CD4-positive, alpha-beta T cell treated with Interleukin-4 for 4 hours (primary cell): ENCODE measurements at places on chromosomes 6 and 20.

DNA sequence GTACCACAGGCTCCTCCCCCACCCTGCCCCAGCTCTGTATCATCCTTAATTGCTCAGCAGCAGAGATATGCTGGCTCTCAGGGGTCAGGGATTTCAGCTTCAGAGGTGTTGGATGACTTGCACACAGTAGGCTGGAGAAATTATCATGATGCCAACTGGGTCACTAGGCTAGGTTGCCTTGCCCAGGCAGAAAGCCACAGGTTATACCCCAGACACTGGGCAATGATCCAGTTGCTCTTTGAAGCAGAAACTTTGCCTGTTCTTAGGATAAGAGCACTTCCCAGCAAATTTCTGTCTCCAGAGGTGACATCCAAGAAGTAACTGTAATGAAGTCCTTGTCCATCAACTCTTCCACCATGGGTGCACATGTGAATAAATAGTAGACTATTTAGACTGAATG, 38.3 kb upstream of the SCML4 start:
- no peak for DNase-seq

GRCh38 chr6:150169609-150170008, 26.8 kb downstream of the PPP1R14C start:
- no peak for DNase-seq

DNA sequence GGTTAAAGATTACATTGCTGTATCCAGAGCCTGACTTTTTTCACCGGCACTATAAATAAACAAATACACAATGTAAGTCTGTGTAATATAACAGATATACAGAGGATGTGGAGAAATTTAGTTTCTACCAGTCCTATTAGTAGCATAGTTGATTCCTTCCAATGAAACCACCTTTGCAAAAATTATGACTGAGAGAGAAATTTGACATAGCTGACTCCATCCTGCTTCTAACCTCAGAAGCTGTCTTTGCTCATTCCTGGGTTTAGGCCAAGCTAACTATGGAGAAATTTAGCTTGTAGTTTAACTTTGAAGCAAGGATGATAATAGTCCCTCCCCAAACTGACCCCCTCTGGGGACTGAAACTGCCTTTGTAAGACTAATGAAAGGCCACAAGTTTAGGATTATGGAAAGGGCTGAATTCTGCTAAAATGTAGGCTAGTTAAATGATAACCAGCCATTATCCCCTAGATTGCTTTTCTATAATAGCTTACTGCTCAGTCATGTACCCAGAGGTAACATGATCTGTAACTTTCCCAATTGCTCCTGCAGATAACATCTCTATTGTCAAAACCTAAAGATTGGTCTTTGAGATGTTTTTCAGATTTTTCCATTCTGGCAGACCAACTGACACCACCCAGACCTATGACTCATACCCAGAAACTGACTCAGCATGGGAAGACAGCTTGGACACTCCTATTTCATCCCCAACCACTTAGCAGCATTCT, 172.8 kb upstream of the ARG1 start:
- DNase-seq, result no peak

- no peak for DNase-seq
Observed at GRCh38 chr6:127164565-127164964, 46.1 kb downstream of the RSPO3 start.

DNA sequence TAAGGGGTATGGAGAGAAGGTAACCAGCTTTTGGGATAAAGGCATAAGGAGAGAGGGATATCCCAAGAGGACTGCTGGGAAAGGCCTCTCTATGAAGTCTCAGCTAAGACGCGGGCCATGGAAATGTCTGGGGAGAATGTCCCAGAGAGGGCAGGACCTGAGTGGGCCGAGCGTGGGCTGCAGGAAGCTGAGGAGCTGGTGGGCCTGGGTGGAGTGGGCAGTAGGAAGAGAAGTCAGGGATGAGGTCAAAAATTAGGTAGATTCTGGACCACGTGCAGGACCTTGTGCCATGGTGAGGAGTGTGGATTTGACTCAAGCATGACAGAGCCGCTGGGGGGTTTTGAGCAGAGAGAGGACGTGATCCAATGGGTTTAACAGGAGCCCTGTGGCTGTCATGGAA, 66.5 kb upstream of the SULF2 start:
- no peak for DNase-seq

DNA sequence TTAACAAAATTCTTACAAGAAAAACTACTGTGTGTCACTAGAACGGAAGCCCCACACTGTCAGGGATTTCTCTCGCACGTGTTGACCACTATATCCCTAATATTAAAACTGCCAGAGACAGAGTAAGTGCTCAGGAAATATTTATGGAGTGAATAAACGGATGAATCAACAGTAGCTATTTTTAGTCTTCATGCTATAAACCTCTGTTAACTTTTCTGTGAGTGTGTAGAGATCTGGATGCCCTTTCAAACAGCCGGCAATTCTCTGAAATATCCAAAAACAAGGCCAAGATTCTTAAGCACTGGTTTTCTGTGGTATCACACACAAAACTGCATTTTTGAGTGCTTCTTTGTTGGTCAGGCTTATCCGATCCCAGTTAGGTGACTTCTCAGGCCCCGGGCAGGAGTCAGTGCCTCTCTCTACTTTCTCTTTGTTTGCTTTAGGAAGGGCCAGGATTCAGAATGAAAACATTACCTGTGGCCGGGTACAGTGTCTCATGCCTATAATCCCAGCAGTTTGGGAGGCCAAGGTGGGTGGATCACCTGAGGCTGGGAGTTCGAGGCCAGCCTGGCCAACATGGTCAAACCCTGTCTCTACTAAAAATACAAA, 15.7 kb downstream of the ATP9A start:
- no peak for DNase-seq

DNA sequence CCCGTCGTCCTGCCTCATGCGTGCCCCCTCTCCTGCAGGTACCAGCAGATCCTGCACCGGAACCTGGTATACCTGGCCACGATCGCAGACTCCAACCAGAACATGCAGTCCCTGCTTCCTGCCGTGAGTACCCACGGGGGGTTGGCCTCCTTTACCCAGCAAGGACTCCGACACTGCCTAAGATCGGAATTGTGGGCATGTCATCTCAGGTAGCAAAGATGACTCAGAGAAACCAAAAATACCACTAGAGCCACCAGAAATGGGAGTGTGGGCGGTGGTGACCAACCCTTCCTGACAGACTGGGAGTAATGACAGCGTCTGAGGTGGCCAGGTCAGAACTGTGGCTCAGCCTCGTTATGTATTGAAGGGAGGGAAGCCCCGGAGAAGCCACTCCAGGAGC, 16.3 kb downstream of the SS18L1 start:
- DNase-seq, result peak; percentile 25

DNA sequence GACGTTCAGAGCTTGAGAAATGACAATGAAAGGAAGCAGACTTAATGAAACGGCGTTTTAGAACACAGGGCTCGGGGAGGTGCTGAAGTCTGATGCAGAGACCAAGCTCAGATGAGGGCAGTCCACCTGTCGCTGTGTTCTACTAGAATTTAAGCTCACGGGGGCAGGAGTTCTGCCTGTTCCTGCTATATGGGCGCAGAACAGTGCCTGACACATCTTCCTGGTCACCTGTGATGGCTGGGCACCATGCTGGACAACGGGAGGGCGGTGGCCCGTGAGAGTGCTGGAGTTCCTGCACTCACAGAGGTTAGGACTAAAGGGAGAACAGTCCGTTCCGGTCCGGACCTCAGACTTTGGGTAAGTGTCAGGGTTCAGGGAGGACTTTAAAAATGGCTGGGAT, 130.6 kb downstream of the ERMARD start:
- no peak for DNase-seq

DNA sequence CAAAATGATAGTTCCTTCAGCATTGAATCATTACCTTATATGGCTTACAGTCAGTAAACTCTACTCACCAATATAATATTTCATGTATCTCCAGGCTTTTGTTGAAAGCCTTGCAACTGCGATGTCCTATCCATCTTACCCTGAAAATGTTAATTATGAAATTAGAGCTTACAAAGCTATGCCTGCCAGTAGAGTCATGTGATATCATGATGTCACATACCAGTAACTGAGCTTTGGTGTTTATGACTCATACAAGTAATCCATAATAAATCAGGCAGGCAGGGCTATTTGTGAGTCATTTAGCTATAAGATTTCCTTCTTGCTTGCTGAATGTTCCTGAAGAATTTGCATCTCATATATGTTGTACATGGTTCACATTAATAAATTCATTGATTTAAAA, 44.9 kb upstream of the FAM83B start:
- DNase-seq, result no peak

DNA sequence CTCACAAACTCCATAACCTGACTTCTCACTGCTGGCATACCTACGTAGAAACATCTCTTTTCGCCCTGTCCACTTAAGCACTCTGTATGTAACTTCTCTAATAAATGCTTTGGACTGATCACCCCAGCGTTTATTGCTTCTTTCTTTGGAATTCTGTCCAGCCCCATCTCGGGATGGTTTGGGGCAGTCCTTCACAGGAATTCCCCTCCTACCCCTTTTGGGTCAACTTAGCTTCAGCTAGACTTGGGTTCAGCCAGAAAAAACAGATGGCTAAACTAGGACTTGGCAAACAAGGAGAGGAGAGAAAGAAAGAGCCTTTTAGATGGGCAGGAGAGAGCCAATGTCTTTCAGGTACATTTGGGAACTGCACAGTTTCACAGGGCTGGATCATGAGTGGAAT, 3.9 kb upstream of the LTV1 start:
- no peak for DNase-seq

DNA sequence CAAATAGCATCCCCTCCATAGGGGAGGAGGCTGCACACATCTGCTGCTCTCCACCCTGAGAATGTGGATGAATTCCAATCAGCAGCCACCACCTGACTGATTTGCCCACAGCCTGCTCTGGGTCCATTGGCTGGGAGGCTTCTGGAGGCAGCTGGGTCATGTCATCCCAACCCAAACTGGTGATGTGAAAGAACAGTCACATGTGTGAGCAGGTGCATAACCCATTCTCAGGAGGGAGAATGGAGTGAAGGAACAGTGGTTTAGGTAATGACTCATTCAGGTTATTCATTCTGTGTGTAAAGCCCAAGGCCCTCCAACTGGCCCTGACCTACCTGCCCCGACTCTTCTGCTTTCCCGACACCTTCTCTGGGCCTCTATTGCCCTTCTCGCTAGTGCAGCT, 90.9 kb upstream of the GCM1 start:
- DNase-seq, result no peak

DNA sequence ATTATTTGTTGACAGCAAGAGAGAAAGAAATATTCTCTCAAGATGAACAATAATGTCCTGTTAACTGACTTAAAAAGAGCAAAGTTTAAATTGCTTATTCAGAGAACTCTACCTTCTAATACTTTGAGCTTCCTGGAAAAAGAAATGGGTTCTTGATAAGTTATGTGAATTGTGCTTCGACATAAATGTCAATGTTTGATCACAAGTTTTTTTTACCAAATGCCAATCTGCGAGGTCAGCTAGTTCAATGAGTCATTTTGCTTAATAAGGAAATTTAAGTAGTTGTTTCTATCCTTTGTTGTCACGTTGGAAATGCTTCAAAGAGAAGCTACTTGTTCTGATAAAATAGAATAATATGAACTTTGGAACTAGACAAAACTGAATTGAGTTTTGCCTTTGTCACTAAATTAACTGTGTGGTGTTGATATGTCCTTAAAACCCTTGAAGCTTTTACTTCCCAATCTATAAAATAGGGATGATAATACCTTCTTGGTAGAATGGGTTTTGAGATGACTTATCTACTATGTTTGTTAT, 642.1 kb upstream of the FLRT3 start:
- DNase-seq, result no peak

GRCh38 chr20:16230402-16230801, 342.8 kb downstream of the KIF16B start:
- no peak for DNase-seq

GRCh38 chr6:145044641-145045246, 690.6 kb downstream of the EPM2A start:
- DNase-seq, result no peak

GRCh38 chr20:1105599-1106194, 12.7 kb upstream of the PSMF1 start:
- no peak for DNase-seq

- DNase-seq, result no peak
Observed at GRCh38 chr6:30802731-30803130, 58.4 kb upstream of the IER3 start.

GRCh38 chr20:17810062-17810631, 110.4 kb downstream of the BANF2 start:
- no peak for DNase-seq

- no peak for DNase-seq
Observed at GRCh38 chr6:48426636-48427035, 315.6 kb upstream of the PTCHD4 start.

DNA sequence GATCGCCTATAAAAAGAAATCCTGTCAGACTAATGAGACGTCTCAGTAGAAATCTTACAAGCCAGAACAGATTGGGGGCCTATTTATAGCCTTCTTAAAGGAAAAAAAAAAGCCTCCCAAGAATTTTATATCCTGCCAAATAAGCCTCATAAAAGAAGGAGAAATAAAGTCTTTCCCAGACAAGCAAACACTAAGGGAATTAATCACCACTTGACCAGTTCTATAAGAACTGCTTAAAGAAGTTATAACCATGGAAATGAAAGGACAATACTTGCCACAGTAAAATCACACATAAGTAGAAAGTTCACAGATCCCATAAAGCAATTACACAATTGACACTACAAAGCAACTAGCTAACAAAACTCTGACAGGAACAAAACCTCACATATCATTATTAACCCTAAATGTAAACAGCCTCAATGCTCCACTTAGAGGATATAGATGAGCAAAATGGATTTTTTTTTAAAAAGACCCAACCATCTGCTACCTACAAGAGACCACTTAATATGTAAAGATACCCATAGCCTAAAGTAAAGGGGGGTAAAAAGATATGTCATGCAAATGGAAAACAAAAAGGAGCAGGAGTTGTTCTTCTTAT, 13.4 kb downstream of the SLC22A16 start:
- no peak for DNase-seq

GRCh38 chr6:129476248-129476564, 233.8 kb downstream of the ARHGAP18 start:
- no peak for DNase-seq

- DNase-seq, result no peak
Observed at GRCh38 chr6:158554611-158555361, 5.1 kb upstream of the TMEM181 start.

GRCh38 chr6:106145741-106146227, 59.6 kb downstream of the PRDM1 start:
- DNase-seq, result peak; percentile 21

DNA sequence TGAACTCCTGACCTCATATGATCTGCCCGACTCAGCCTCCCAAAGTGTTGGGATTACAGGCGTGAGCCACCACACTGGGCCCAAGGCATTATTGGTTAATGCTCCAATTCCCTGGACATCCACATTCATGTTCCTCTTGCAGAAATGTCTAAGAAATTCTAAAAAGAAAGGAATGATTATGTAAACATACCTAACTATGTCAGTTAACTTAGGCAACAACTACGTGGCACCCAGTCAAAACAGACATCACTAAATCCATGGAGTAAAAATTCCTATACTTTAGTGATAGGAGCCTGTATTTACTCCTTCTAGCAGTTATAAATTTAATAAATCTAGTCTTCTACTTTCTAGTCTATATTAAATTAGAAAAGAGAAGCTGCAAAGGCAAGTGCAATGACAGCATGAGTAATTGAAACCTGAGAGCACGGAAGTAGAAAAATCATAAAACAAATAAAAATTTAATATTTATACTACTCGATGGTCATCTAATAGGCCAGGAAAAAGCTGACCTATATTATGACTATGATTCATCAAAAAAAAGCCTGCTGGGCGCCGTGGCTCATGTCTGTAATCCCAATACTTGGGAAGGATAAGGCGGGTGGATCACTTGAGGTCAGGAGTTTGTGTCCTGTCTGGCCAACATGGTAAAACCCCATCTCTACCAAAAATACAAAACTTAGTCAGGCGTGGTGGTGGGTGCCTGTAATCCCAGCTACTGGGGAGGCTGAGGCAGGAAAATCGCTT, 4.2 kb downstream of the AHI1 start:
- DNase-seq, result no peak

- no peak for DNase-seq
Observed at GRCh38 chr6:168600381-168600780, 159.4 kb downstream of the SMOC2 start.
